ENCODE measurements at places on chromosomes 13 and 19.
A peak's percentile ranks its signal among the peaks of the same experiment; 100 is the strongest.

DNA sequence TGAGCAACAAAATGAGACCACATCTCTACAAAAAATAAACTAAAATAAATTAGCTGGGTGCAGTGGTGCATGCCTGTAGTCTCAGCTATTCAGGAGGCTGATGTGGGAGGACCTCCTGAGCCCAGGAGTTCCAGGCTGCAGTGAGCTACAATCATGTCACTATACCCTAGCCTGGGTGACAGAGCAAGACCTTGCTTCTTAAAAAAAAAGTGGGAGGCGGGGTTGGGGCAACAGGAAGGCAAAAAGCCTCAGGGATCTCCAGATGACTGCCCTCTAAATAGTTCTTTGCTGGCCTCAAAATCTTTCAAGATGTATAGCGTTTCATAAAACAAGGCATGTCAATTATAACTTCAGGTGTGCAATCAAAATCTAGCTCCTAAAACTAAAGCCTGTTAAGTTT is 18.5 kb downstream of the CEACAM8 start:
- no peak for DNase-seq

GRCh38 chr19:23772675-23773063 is 14.0 kb upstream of the ZNF681 start:
- DNase-seq, result no peak

GRCh38 chr13:99351772-99352171 is 44.6 kb upstream of the GPR183 start:
- DNase-seq, result peak; percentile 29

- no peak for DNase-seq
Measured at GRCh38 chr19:18859676-18860301, 28.0 kb downstream of the UPF1 start.

DNA sequence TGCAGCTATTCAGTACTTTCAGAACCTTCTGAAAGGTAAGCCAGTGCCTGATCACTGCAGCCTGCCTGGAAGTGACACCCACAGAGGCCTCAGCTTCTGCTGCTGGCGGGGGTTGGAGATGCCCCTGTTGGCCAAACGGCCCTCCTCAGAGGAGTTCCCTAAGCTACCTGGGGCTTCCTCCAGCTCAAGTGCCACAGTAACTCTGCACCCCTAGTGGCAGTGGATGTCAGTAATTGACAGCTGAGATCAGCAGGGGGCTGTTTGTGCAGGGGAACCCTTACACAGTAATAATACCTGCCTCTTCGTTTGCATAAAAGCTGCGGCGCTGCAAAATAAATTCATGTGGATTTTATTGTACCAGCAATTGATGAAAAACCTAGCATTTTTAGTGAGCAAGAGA is 28.9 kb downstream of the TDRD12 start:
- peak; percentile 35 for DNase-seq

DNA sequence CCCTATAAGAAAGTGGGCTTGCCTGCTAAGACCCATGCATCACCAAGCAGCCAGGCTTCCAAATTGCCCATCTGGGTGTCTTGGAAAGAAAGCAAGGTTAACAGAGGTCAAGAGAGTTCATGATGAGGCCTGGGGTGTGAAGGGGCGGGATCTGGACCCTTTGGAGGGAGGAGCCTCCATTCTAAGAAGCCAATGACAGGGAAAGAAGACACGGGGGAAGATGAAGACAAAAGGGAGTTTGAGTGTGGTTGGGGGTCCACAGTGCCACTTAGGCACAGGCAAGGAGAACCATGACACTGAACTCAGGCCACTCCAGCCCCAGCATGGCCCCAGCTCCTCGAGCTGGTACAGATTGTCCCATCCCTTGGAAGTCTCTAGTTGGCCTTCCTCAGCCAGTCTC is 350.2 kb upstream of the TSHZ3 start:
- no peak for DNase-seq

DNA sequence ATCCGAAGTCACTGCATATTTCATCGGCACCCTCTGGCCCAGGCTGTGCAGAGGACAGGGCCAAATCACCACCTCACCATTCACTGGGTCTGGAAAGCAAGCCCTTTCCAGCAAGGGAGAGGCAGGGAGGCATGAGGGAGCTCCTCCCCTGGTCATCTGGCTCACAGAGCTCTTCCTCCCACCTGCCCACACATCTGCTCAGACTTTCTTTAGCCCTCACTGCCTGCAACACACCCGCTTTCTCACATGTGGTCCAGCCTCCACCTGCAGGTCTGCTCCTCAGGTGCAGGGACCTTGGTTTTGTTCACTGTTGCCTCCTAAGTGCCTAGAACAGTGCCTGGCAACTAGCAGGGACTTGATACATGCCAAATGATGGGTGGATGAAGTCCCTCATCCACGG is 21.0 kb upstream of the SLC35E1 start:
- DNase-seq, result no peak

- DNase-seq, result no peak
Measured at GRCh38 chr13:40438022-40438680, 228.3 kb downstream of the FOXO1 start.

GRCh38 chr13:77492982-77493381 is 42.5 kb upstream of the SCEL start:
- peak; percentile 37 for DNase-seq

- DNase-seq, result no peak
Measured at GRCh38 chr19:57053401-57053800, 66.4 kb upstream of the USP29 start.

GRCh38 chr19:14419106-14419813 is at the start of gene DDX39A:
TSS of gene DDX39A (minus strand) at chr19:14419341. CDS start at chr19:14413220, 6,121 bp downstream.
- DNase-seq, result peak; percentile 100

- no peak for DNase-seq
Measured at GRCh38 chr19:10052602-10053360, 33.3 kb upstream of the SHFL start.

DNA sequence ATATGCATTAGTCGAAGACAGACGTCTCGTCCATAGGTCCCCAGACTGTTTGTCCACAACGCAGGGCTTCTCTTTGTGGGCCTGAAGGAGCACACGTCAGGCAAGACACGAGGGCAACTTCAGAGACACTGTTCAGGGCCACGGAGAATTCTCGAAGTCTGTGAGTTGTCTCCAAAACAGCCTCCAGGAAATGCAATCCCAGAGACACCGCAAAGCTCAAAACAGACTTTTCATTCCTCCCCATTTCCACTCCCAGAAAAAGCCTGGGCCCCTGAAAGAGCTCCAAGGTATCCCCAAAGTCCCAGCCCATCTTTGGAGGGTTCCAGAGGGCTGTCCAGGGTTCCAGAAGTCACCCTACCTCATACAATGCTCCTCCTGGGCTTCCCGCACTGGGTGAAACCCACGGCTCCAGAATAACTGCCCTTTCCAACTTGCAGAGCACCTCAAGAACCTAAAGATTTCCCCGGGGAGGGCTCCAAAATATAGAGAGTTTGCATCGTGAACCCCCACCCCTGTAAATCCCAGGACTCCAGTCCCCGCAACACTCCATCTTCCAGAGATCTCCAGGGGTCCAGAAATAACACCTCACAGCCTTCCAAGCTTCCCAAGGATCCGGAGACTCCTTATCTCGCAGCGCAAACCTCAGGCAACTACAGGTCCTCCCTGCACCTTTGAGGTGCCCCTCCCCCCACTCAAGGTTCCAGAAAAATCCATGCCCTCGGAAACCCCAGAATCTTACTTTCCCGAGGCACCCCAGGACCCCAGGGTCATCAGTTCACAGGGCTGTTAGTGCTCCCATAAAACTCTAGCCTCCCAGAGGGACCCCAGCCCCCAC is 687 bp upstream of the FTL start:
- DNase-seq, result peak; percentile 90

DNA sequence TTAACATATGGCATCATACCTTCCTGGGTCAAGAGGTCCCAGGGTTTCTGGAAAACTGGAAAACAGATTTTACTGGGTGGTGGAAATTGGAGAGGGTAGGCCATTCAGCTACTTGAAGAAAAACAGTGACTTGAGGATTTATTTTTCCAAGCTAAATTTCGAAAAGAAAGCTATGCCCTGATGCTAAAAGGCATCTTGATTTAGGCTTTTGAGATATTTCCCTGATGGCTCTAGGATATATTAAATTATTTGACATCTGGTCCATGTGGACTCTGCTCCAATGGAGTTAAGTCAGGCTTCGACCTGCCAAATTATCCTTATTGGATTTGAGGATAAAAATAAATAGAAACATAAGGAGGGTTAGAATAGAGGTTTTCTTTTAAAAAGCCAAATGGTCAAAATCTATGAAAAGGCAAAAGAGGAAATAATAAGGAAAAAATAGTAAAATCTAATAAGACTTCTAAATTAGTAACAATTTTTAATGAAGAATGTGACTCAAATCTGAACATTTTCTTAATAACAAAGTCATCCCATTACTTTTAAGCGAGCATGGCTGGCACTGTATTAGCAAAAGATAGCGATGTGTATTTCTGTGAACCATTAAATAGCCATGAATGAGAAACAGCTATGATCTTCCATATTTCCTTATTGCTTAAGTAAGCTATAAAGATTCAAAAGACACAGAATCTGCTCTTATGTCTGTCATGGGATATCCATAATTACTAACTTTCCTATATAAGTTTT is 190.0 kb upstream of the MIR17HG start:
- no peak for DNase-seq

- DNase-seq, result no peak
Measured at GRCh38 chr13:110005563-110005962, 219.2 kb upstream of the IRS2 start.

GRCh38 chr13:44012910-44013757 is 133.4 kb downstream of the LACC1 start:
- DNase-seq, result no peak

DNA sequence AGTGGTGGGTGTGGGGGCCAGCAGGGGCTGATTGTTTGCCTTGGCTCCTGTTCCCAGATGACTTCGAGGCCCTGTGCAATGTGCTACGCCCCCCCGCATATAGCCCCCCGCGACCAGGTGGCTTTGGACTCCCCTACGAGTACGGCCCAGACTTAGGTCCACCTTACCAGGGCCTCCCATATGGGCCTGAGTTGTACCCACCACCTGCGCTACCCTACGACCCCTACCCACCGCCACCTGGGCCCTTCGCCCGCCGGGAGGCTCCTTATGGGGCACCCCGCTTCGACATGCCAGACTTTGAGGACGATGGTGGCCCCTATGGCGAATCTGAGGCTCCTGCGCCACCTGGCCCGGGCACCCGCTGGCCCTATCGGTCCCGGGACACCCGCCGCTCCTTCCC is 25.7 kb downstream of the LTBP4 start:
- DNase-seq, result no peak

GRCh38 chr13:34017231-34017630 is 199.3 kb downstream of the RFC3 start:
- DNase-seq, result no peak

DNA sequence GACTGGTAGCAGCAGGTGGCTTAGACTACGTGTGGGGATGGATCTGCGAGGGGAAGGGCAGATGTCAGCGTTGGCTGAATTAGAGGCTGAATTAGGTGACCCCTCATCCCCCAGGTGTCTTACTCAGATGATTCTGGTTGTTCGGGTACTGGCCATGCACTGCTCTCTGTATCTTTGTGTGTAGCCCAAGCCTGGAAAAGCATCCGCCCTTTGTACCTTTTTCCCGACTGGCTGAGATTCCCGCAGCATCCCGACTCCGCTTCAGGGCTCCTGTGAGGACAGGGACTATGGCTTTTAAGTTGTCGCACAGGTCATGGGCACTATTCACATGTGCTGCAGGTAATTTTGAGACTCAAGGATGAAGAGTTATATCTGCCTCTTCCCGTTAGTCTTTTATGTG is 7.2 kb downstream of the TFDP1 start:
- no peak for DNase-seq

- no peak for DNase-seq
Measured at GRCh38 chr19:34075661-34076091, 96.6 kb upstream of the LSM14A start.

DNA sequence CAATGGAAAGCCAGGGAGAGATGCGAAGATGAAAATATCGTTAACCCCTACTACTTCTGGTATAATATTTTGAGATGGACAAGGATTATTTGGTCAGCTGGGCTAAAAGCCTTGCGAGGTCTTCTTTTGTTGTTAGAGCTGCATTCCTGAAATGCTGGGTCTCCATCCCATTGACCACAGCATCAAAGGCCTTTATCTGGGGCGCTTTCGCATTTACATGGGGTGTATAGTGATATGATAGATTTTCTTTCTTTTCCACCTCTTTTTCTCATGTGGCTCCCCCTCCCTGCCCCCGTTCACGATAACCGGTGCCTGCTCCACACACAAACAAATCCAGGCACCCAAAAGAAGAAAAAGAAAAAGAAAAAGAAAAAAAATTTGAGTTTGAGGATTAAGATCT is 77.5 kb downstream of the ZNF536 start:
- peak; percentile 23 for DNase-seq

DNA sequence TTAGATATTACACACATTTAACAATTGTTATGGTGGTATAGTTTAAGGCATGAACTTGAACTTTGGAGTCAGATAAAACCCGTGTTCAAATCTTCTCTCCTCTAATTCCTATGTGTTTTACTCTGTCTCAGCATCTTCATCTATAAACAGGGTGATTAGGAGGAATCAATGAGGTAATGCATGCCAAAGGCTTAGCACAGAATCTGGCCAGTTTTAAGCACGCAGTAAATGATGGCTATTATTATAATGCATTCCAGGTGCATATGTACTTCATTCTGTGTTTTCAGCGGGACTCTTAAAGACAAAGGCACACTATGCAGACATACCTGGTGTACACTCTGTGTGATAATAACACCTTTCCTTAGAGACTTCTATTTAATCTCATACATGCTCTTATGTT is 88.0 kb upstream of the FRY start:
- no peak for DNase-seq

- peak; percentile 98 for DNase-seq
Measured at GRCh38 chr19:9791552-9792205, 23.1 kb upstream of the ZNF846 start.

GRCh38 chr13:80011448-80012212 is 329.3 kb downstream of the SPRY2 start:
- no peak for DNase-seq

DNA sequence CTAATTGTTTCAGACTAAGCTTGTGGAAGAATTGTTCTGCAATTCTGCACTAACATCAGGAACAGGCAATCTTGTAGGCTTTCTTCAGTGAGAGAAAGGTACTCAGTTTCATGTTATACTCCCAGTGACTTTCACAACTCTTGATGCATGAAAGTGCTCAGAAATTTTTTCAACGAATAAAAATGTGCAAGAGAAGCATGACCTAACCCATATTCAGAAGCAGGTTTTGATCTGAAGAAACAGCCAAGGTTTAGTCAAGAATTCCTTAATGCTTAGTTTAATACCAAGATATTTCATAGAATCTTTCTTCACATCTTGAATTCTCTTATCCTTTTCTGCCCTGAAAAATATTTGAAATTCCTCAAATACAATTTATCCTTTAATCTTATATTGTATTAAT is 197.2 kb upstream of the CSNK1A1L start:
- DNase-seq, result no peak

GRCh38 chr13:33099860-33100259 is 83.6 kb downstream of the KL start:
- DNase-seq, result peak; percentile 90

- no peak for DNase-seq
Measured at GRCh38 chr13:22486490-22486889, 694.3 kb upstream of the SGCG start.

- DNase-seq, result no peak
Measured at GRCh38 chr19:3175781-3176714, 2.5 kb upstream of the S1PR4 start.

DNA sequence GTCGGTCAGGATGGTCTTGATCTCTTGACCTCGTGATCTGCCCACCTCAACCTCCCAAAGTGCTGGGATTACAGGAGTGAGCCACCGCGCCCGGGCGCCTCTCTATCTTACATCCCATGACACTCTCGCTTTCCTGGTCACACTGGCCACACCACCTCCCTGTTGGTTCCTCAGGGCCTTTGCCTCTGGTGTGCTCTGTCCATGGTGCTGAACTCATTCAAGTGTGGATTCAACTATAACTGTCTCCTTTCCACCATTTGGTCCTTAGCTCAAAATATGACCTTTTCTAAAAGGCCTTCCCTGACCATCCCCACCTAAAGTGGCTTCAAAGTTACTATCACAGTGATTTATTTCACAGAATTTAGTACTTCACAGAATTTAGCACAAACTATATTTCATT is 3.7 kb upstream of the SMIM17 start:
- peak; percentile 63 for DNase-seq

Data from mesendoderm (in vitro differentiated cells).